ENCODE measurements at places on chromosomes 1 and 21. TPM values are rescaled to one million over a fixed set of nuclear protein-coding genes. Genes with fewer than 3 reads are reported as not detected.

ITGB2 gene
- total RNA-seq: 0.65 TPM

NOS1AP gene
- 5.4 TPM for total RNA-seq

CROCC gene
- 27.0 TPM for total RNA-seq

PBX1 gene
- 24.1 TPM for total RNA-seq

KIAA0040 gene
- total RNA-seq: 21.5 TPM

CCDC185 gene
- not detected for total RNA-seq

ABL2 gene
- total RNA-seq: 165 TPM

SLC16A4 gene
- 2.1 TPM for total RNA-seq

ADGRB2 gene
- 3.1 TPM for total RNA-seq

UTP11 gene
- 54.1 TPM for total RNA-seq

FRRS1 gene
- 4.8 TPM for total RNA-seq

C2CD2 gene
- 33.6 TPM for total RNA-seq

BNIPL gene
- 0.42 TPM for total RNA-seq

TMPRSS2 gene
- total RNA-seq: not detected

CYP4Z1 gene
- not detected for total RNA-seq

AJAP1 gene
- total RNA-seq: not detected

C1orf216 gene
- 15.3 TPM for total RNA-seq

MAP1LC3C gene
- not detected for total RNA-seq

SPRR2B gene
- total RNA-seq: not detected

EPHA2 gene
- total RNA-seq: 141 TPM

IL10RB gene
- total RNA-seq: 21.9 TPM

NBPF10 gene
- total RNA-seq: 1.8 TPM

UAP1 gene
- 91.5 TPM for total RNA-seq

VANGL2 gene
- not detected for total RNA-seq

KANK4 gene
- not detected for total RNA-seq

CPT2 gene
- total RNA-seq: 11.6 TPM

URB2 gene
- 12.7 TPM for total RNA-seq

RNU1-3 gene
- total RNA-seq: 2,019 TPM

CD34 gene
- 174 TPM for total RNA-seq

KCNH1 gene
- not detected for total RNA-seq

THEM5 gene
- not detected for total RNA-seq

GNAT2 gene
- not detected for total RNA-seq

Measured in endothelial cell of umbilical vein (primary cell).